Left forelimb (tissue), 1 donor: ENCODE measurements at places on chromosomes 4 and X.

DNA sequence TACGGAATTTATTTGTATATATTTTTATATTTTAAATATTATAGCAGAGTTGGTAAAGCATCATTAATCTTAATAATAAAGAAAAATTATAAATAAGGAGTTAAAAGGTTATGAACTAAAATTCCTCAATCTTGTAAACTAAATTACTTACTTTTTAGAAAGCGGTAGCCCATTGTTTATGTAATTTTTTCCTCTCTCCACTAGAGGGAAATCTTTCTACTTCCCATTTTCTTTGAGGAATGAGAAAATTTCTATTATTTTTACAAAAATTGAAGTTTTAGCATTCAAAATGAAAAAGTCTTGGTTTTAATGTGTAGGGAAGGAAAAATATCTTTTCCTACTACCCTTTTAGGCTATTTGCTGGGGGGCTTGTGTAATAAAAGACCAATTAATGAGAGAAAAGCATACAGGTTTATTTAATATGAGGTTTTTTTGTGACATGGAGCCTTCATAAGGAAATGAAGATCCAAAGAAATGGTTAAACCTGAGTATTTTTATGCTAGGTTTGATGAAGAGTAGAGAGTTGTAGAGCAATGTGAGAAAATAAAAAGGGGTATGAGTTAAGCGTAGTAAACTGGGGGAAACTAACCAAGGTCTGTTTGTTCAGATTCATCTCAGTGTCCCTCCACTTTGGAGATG, 68.7 kb upstream of the ADAD1 start:
- no peak for DNase-seq

DNA sequence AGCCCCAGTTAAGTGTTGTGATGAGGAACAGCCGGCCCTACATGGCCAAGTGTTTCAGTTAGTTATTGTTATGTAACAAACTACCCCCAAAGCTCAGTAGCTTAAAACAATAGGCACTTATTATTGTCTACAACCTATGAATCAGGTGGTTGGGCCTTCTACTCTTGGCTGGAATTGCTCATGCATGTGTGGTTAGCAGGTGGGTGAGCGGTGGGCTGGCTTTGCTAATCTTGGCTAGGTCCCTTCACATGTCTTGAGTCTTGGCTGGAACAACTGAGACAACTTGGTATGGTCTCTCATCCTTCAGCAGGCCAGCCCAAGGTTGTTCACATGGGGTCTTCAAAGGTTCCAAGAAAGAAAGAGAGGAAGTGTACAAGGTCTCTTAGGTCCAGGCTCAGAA, 54.5 kb upstream of the CHRNA9 start:
- DNase-seq: no peak

DNA sequence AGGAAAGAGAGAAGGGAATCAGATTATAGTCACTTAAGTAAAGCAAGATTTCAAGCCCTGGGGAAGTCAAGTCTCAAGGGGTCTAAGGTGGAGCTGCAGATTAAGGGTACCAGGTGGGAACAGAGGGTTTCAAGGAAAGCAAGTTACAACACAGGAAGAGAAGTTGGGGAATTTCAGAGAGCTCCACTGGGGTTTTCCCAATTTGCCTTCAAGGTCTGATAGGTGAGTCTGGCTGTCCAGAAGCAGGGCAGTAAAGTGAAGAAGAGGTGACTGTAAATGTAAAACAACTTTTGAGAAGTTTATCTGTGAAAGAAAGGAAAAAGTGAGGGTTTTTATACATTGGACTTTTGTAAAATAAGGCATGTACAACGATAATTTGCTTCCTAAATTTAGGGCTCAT, 37.1 kb upstream of the TRPC3 start:
- DNase-seq: no peak

- no peak for DNase-seq
Measured at GRCh38 chr4:111849746-111850284, 295.4 kb upstream of the FAM241A start.

GRCh38 chr4:106201373-106201772, 114.6 kb downstream of the TBCK start:
- DNase-seq: no peak

GRCh38 chrX:66074920-66075879, 35.3 kb upstream of the VSIG4 start:
- no peak for DNase-seq
